ENCODE measurements at places on chromosomes 7 and 10.
A peak's percentile ranks its signal among the peaks of the same experiment; 100 is the strongest.

DNA sequence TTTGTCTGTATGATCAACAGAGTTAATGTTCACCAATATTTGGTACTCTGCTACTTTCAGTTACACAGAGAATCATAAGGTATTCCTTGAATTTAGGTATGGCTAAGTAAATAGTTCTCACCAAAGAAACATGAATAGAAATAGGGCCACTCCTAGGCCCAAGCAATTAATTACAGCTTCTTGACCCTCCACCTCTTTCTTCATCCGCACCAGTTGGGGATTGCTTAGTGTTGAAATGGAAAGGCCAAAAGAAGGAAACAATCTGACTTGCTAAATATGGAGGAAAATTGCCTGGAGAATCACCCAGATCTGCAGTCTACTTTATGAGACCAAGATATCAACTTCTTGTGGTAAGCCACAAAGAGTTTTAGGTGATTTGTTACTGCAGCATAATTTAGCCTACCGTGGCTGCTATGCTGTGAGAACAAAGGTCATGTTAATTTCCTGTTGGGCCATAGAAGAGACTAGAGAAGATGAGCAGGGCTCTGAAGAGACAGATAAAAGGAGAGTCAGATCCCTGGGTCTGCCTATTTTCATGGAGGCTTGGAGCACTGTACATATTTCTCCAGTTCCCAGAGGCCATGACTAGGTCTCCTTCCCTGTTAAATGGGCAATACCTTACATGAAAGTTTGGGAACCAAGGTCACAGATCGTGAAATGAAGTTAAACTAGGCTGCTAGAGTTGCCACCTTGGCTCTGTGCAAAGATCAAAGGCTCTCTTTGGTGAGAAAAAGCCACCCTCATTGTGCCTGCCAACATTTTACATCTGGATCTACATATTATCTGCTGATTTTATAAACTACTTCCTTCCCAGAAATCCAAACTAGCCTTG is 93.3 kb upstream of the GDF10 start:
- no peak for DNase-seq

- DNase-seq, result no peak
These were observed 255.9 kb downstream of the USP6NL start for GRCh38 chr10:11355592-11355991.

DNA sequence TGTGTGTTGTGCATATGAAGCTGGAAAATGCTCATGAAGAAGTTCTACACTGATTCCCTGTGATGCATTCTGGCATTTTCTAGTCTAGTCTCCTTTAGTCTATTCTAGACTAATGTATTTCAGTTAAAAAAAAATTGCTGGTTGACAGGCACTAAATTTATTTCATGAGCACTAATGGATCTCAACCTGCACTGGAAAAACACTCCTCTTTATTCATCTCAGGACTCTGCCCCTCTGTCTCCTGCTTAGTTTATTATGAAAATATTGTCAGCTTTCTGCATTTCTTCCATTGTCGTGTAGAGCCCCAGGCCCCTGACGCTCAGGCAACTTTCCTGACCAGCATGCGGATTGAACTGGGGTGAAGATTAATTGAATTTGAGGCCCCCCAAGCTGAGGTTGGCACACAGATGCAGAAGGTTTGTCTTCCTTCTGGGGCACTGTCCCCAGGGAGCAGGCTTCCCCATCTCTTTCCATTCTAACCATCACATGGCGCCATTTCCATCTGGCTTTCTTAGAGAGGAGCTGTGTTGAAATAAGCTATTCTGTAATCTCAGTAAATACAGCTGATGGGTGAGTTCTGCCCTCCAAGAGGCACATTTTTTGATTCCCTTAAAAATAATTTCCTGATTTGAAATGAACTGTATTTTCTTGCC is 128.7 kb downstream of the INSYN2A start:
- DNase-seq, result peak; percentile 17

- DNase-seq, result no peak
These were observed 194.2 kb downstream of the BICC1 start for GRCh38 chr10:58706836-58707235.

DNA sequence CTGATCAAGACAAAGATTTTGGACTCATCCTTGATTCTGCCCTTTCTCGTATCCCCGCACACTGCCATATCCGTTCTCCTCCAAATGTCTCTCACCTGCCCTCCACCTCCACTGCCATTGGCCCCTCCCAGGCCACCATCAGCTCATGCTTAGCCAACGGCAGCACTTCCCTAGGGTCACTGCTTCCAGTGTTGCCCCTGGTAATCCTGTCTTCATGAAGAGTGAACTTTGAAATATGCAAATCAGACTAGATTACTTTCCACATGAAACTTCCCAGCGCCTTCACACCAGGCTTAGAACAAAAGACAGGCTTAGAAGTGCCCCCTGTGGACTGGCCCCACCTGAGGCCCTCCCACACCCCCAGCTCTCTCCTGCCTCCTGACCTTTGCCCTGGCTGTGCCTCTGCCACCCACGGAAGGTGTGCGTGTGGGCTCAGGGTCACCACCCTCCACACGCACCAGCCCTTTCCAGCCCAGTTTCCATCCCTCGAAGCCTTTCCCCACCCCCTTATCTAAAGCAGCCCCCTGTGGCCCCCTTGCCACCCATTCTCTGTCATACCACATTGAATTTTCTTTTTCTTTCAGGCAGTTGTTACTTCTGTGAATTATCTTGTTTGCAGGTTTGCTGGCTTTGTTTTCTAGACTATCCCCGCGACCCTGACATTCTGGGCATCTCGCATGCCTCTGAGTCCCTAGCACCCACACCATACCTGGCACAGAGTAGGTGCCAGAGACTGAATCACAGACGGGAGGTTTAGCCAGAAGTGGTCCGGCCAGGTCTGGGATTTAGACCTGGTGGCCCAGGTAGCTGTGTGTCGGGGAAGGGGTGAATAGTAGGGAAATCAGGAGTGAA is 26.8 kb upstream of the C10orf53 start:
- DNase-seq, result no peak

DNA sequence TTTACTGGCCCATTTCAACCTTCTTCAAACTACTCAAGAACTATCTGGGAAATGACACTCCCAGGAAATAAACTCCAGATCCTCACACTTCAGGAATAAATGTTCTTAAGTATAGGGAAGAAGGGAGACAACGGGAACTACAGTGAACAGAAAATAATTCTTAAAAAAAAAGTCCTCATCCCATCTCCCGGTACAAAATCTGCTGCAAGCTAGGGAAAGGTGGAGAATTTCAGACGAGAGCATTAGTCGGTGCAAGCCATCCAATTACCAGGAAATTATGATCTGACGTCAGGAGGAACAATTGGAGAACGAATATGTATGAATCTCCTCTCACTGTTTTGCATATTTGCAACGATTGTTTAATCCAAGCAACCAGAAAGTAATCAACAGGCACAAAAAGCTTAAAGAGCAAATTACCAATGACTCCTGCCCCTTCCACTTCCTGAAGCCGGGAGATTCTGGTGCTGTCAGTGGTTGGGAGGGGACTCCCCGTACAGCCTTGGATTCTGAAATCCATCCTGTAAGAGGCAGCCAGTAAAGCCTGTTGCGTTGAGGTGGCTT is 15.1 kb upstream of the GATA3 start:
- DNase-seq, result no peak

- DNase-seq, result no peak
These were observed 26.7 kb upstream of the SLF2 start for GRCh38 chr10:100886091-100886490.

- DNase-seq, result no peak
These were observed 77.8 kb upstream of the ZNF804B start for GRCh38 chr7:88681682-88682081.

DNA sequence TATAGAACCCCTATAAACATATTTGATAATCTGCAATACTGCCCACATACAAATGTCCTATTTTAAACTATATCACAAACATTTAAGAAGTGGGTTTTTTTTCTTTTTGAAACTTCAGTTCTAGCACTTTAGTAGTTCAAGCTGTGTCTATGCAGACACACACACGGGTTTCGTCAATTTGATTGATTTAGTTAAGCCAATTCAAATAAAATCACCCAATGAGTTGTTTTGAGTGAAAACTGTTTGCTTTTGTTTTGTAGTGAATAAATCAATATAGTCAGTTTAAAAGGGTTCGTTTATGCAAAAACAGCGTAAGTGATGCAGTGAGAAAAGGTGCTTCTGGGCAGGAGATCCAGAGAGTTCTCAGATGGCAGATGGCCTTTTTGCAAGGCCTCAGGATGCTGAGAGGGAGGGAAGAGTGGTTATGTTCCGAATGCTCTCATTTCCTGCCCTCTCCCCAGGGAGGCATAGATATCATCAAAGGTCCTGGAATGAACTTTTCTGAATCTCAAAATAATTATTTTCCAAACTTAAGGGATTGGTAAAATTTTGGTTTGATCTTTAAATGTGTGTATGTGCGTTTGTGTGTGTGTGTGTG is 102.7 kb downstream of the AGMO start:
- DNase-seq, result peak; percentile 43

Data from NCI-H2171 (cell line).